Hematopoietic multipotent progenitor cell (in vitro differentiated cells): ENCODE measurements at places on chromosomes 2 and 18.

GRCh38 chr2:217276433-217276832, 416.6 kb upstream of the TNP1 start:
- DNase-seq = no peak

DNA sequence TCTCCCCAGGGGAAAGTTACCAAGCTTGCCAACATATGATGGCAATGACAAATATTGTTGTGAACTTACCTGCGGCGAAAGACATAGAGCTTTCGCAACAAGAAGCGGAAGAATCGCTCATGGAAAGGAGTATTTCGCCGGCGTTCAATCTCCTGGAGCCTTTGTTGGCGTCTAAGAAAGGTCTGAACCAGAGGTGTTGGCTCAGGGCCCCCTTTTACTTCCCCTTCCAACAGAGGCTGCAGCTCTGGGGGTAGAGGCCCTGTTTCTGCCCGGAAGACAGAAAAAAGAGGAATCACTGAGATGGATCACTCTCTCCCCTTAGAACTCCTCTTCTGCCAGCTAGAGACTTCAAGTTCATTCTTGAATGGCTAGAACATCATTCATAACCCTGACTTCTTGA, 10.8 kb downstream of the GGCX start:
- peak; percentile 78 for DNase-seq

DNA sequence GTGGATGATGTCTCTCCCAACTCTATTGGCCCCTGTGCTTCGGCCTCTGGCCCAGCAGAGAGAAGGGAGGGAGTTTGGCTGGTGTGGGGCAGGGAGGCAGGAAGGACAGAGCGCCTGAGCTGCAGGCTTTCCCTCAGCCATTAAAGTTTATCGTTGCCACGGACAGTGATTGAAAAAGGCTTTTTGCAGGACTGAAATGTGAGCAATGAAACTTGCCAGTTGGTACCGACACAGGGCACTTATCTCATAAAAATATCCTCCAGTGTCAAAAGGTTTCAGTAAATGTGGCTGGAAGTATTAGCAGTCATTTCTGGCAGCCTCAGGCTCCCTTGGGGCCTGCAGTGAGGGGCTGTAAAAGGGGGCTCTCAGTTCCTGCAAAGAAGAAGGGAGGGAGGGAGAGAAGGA, 169.2 kb downstream of the GLI2 start:
- no peak for DNase-seq

DNA sequence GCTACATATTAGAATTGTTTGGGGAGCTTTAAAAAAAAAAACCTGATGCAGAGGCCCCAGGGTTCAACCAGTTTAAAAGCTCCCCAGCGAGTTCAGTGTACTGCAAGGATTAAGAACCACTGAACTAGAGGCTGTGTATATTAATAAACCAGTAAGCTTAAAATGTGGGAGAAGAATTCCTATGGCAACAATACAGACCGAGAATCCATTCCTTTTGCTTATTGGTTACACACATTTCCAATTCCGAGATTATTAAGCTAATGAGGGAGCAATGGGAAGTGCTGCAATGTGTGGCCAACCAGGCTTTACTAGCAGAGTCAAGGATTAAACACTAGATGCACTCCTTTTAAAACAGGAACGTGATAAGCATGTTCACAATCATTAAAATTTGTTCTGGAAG, 204.4 kb downstream of the TDRD15 start:
- no peak for DNase-seq

GRCh38 chr2:46471-47345, at the start of gene FAM110C:
Gene FAM110C, minus strand, starts transcription at chr2:46505. Its CDS starts 120 bp downstream, at chr2:46385.
- DNase-seq = no peak

GRCh38 chr2:61793389-61793836, 60.4 kb downstream of the FAM161A start:
- DNase-seq = peak; percentile 80

DNA sequence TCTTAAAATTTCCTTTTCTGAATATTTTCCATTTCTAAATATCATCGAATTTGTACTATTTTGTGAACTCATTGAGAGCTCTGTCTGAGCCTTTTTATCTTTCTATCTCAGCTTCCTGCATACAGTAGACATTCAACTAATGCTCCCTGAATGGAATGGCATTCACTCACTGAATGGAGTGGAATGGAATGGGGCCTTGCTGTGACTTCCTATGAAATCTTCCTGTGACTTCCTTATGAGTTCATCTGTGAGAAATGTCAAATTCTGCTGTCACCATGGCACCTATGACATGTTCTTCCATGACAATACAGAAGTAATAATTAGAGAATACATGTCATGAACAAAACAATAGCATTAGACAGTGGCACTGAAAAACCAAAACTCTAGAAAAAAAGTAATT, 199.6 kb downstream of the NR4A2 start:
- DNase-seq = no peak

DNA sequence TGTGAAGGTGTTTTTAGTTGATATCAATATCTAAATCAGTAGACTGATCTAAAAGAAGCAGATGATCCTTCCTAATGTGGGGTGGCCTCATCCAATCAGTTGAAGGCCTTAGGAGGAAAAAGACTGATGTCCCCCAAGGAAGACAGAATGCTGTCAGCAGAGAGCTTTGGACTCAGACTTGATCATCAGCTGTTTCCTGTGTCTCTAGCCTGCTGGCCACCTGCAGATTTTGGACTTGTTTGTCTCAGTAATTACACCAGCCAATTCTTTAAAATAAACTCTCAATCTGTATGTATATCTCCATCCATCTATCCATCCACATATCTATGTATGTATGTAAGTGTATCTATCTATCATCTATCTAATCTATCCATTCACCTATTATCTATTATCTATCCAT, 301.3 kb downstream of the LPIN1 start:
- DNase-seq = no peak

DNA sequence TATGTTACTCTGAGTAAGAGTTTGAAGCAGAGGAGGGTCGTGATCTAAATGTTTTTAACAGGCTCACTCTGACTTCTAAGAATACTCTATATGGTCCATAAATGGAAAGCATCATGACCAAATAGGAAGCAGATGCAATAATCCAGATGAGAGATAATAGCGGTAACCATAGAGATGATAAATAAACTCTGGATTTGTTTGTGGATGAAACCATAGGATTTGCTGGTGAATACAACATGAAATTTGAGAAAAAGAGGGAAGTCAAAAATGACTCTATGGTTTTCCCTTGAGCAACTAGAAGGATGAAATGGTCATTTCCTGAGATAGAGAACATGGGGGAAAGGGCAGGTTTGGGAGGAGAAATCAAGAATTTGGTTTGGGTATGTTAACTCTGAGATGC, 3.9 kb downstream of the HEATR5B start:
- no peak for DNase-seq

- DNase-seq = no peak
These were observed 125.6 kb upstream of the RPRM start for GRCh38 chr2:153604133-153604532.

DNA sequence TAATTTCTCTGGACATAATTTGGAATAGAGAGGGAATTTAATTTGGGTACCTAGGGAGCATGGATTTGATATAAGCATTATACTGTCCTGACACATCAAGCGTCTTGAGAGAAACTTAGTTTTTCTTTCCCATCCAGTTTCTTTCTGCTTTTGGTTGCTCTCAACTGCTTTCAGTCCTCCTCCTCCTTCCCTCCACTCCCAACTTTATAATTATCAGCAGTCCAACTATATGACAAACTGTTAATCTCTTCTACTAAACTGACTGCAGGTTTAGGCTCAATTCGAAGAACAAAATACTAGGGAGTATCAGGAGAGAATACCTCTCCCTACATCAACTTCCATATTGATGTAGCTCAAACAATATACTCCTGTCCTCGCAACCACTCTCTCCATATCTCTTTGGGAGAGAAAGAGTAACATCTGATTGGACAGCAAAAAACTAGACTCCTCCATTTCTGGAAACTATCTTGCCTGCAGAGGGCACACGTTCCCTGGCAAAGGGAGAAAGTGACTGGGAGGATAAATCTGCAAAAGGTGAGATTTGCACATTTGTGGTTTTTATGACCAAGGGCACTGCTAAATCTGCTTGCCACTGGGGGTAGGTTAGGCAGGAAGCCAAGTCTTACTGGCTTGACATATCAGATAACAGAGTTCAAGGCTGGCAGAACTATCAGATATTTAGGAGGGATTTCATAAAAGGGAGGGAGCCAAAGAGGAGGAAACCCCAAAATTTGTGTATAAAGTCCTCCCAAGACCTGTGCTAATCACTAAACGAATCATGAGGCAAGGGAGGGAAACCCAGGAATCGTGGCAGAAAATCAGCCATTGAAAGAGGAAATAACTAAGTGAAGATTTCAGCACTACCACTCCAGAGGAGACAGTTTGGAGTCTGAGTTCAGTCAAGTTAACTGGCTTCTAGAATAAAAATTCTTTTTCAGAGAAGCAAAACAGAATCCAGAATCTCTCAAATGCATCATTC, 40.0 kb downstream of the ICA1L start:
- DNase-seq = peak; percentile 67

- DNase-seq = peak; percentile 54
These were observed 175.5 kb downstream of the AGAP1 start for GRCh38 chr2:235669269-235669831.

- no peak for DNase-seq
These were observed 85.1 kb downstream of the ACSL3 start for GRCh38 chr2:222945887-222946286.

DNA sequence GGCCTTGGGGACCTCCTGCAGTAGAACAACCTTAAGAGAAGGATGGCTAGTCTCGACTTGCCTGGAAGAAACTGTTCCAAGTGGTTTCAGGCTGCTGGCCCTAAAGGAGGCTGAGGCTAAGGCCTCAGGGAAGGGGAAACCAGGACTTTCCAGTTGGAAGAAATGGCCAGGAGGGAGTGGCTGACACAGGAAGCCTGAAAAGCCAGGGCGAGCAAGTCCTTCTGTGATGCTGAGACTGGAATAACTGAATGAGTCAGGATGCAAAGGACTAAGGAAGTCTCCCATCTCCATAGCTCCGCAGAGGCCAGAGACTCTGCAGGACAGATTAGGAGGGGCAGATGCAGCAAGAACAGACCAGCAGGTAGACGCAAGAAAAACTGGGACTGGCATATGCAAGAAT, 7.4 kb downstream of the HTRA2 start:
- no peak for DNase-seq

GRCh38 chr2:212958757-212959295, 192.6 kb downstream of the IKZF2 start:
- no peak for DNase-seq

GRCh38 chr18:76346490-76347130, 148.4 kb downstream of the ZNF516 start:
- DNase-seq = no peak

DNA sequence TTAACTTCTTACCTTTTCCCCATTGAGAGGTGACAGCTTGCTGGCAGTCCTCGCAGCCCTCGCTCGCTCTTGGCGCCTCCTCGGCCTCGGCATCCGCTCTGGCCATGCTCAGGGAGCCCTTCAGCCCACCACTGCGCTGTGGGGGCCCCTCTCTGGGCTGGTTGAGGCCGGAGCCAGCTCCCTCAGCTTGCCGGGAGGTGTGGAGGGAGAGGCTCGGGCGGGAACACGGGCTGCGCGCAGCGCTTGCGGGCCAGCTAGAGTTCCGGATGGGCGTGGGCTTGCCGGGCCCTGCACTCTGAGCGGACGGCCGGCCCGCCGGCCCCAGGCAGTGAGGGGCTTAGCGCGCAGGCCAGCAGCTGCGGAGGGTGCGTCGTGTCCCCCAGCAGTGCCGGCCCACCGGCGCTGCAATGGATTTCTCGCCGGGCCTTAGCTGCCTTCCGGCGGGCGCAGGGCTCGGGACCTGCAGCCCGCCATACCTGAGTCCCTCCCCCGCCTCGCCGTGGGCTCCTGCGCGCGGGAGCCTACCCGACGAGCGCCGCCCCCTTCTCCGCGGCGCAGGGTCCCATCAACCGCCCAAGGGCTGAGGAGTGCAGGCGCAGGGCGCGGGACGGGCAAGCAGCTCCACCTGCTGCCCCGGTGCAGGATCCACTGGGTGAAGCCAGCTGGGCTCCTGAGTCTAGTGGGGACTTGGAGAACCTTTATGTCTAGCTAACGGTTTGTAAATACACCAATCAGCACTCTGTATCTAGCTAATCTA, 335.0 kb downstream of the CBLN2 start:
- no peak for DNase-seq

- DNase-seq = no peak
These were observed at the start of gene NAT8 for GRCh38 chr2:73642338-73643018. Gene NAT8, minus strand, starts transcription at chr2:73642422. Its CDS starts 794 bp downstream, at chr2:73641628.

DNA sequence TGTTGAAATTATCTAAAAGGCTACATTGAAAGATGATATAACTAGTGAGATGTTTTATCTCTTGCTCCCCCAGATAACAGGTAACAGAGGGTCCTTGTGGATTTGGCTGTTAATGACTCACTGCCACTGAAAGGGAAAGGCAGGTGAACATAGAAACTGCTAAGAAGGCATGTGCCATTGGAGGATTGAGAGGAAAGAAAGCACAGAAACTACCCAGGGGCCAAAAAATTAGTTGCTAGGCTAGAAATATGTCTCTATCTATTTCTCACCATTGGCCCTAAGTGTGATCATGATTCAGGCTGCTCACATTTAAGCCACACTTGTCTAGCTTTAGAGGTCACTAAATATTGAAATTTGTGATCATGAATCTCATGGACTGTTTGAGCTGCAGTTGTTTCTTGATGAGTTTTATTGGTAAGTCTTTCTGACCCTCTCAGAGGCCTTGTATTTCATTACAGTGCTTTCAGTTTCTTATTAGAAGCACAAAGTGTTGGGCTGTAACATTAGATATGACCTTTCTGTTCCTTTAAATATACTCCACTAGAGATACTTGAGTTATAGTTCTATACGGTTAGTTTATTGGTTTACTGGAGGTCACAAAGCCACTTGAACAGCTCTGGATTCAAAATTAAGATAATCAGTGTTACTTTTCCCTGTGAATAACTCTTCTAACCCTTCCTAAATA, 26.2 kb downstream of the NAB1 start:
- DNase-seq = no peak

GRCh38 chr2:11583840-11584524, 50.1 kb downstream of the GREB1 start:
- DNase-seq = peak; percentile 11

DNA sequence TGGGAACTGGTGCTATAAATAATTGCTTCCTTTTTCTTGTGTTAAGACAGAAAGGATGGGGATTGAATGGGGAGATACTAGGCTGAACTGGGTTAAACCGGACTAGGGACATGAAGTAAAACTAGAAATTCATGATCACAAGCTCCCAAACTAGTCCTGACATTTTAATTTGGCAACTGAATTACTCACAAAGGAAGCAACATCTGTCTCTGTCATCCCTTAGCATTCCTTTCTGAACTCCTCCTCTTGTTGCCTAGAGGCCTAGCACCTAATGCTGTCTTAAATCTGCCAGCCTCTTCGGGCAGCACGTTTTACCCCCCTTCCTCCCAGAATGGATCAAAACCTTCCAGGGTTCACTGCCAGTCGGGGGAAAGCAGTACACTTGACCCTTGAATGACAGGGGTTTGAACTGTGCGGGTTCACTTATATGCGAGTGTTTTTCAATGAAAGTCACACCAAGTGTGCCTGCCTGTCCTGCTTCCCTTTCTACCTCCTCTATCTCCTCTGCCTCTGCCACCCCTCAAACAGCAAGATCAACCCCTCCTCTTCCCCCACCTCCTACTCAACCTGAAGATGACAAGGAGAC, 8.2 kb downstream of the KCTD1 start:
- no peak for DNase-seq
